Cardiac muscle cell (in vitro differentiated cells and primary cell): ENCODE measurements at places on chromosomes 4 and X. TPM values are rescaled to one million over a fixed set of nuclear protein-coding genes. Genes with fewer than 3 reads are reported as not detected.

Gene MAGEE1
- total RNA-seq, result 5.8 and 6.3 TPM in 2 replicates

Gene SLC4A4
- total RNA-seq, result 12.7 and 14.9 TPM in 2 replicates

Gene CXCL9
- total RNA-seq, result not detected in 2 replicates

Gene FGG
- not detected in 2 replicates for total RNA-seq

Gene NAP1L5
- total RNA-seq, result 3.0 and 3.2 TPM in 2 replicates

Gene NDNF
- 4.8 and 9.3 TPM in 2 replicates for total RNA-seq

Gene TLR8
- not detected in 2 replicates for total RNA-seq

Gene CNGA1
- total RNA-seq, result 1.9 TPM in 1 of 2 replicates, not detected in the other

Gene GAB3
- total RNA-seq, result 0.45 and 0.60 TPM in 2 replicates

GRCh38 chr4:118034053-118034785, at the start of gene NDST3:
TSS of gene NDST3 (plus strand) at chr4:118034486. CDS start at chr4:118053911, 19,425 bp downstream.
- peak; percentile 55 for DNase-seq
- no peak within 1 kb of the TSS for H3K27ac ChIP-seq
- no peaks in the 10 kb centered on the region for H3K36me3 ChIP-seq
- H3K4me1 ChIP-seq, result no peaks in the 10 kb centered on the region

- no peak overlapping the region for H3K27ac ChIP-seq
- peak; percentile 29 for DNase-seq
- H3K4me1 ChIP-seq, result no peaks in the 10 kb centered on the region
- no peaks in the 10 kb centered on the region for H3K27me3 ChIP-seq
- no peaks in the 10 kb centered on the region for H3K36me3 ChIP-seq
These were observed 19.1 kb upstream of the ZXDA start for GRCh38 chrX:57929373-57929772.

- peak overlapping the region; percentile 86 for H3K4me3 ChIP-seq
- no peak for DNase-seq
- H3K27me3 ChIP-seq, result peaks cover 49% of the 10 kb centered on the region
- H3K27ac ChIP-seq, result no peak overlapping the region
These were observed 2185.9 kb upstream of the TENM3 start for GRCh38 chr4:180057299-180057721.

GRCh38 chr4:72909461-72909860, 160.1 kb downstream of the COX18 start:
- no peak overlapping the region for H3K4me3 ChIP-seq
- no peaks in the 10 kb centered on the region for H3K4me1 ChIP-seq
- no peak overlapping the region for H3K27ac ChIP-seq
- H3K27me3 ChIP-seq, result no peaks in the 10 kb centered on the region
- DNase-seq, result peak; percentile 45
- H3K36me3 ChIP-seq, result no peaks in the 10 kb centered on the region

DNA sequence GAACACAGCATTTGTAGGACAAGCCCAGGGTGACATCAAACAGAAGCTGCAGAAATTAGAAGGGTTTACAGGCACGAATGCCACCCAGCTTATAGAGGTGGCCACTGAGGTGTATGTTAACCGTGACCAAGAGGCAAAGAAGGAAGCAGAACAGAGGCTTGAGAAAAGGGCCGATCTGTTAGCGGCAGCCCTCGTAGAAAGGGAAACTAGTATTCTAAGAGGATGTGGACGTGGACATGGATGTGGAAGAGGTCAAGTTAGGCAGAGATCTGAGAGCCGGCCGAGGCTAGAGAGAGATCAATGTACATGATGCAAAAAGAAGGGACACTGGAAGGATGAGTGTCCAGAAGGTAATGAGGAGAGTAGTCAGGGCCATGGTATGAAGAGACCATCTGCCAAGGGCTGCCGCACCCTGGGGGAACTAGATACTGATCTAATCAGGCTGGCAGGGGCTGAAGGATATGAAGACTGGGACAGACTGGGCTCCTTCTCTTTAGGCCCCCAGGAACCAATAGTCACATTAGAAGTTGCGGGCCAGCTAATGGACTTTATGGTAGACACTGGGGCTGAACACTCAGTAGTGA, 27.5 kb downstream of the LIAS start:
- H3K27me3 ChIP-seq, result no peaks in the 10 kb centered on the region
- no peaks in the 10 kb centered on the region for H3K4me1 ChIP-seq

DNA sequence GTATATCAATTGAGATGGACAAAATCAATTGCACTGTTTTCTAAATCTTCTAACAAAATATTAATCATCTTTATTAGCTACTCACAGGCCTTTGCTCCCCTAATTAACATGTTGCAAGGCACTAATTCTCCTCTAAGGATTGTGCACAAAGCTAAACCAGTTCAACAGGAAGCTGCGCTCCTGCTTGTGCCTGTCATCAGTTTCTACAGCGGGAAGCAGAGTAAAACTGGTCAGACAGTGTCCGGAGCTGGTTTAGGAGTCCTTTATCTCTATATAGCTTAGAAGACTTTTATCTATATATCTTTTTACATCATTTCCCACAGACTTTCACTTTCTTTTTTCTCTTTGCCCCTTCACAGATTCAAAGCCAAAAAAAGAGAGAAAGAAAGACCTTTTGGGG, 79.1 kb downstream of the ELOVL6 start:
- peak overlapping the region; percentile 50 for H3K27ac ChIP-seq
- DNase-seq, result peak; percentile 50
- H3K4me1 ChIP-seq, result peaks cover 15% of the 10 kb centered on the region
- H3K27me3 ChIP-seq, result no peaks in the 10 kb centered on the region
- no peak overlapping the region for H3K4me3 ChIP-seq

DNA sequence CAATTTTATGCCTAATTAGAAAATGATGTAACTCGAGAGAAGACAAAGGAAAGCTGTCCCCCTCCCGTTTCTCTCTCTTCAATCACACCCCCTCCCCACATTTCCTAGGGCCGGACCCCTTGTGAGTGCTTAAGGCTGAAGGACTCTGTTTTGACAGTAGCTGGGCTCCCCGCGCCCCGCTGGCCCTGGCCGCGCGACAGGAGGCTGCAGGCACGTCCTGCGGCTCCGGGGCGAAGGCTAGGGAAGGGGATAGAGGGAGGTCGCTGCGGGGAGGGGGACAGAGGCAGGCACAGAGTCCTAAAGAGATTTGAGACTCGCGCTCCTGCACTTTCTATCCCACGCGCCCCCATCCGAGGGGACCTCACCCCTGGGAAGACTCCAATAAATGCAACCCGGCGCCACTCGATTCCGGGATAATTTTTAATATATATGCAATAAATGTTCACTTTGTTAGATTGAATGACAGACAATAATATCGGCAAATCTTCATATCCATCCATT, 56.2 kb upstream of the TMEM33 start:
- no peak overlapping the region for H3K27ac ChIP-seq
- no peak for DNase-seq
- H3K36me3 ChIP-seq, result no peaks in the 10 kb centered on the region
- H3K27me3 ChIP-seq, result peaks cover 100% of the 10 kb centered on the region
- H3K4me3 ChIP-seq, result no peak overlapping the region
- H3K4me1 ChIP-seq, result peaks cover 3% of the 10 kb centered on the region

DNA sequence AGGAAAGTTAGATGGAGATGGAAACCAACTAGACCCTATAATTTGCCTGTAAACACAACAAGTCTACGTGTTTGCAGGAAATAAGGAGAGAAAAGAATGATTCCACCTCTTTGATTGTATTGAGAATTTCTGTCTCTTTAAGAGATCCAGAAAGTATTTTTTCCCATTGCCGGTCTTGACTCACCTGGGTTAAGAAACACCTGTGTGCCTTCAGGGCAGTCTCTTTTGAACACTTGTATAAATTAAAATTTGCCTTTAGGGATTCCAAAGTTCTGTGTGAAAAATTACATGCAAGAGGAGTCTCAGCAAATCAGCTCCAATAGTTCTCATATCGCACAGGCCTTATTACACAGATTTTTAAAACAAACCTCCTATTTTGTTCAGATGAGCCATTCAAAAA, 46.0 kb upstream of the SMAD1 start:
- no peaks in the 10 kb centered on the region for H3K4me1 ChIP-seq
- no peaks in the 10 kb centered on the region for H3K27me3 ChIP-seq
- no peaks in the 10 kb centered on the region for H3K36me3 ChIP-seq
- H3K4me3 ChIP-seq, result no peak overlapping the region

DNA sequence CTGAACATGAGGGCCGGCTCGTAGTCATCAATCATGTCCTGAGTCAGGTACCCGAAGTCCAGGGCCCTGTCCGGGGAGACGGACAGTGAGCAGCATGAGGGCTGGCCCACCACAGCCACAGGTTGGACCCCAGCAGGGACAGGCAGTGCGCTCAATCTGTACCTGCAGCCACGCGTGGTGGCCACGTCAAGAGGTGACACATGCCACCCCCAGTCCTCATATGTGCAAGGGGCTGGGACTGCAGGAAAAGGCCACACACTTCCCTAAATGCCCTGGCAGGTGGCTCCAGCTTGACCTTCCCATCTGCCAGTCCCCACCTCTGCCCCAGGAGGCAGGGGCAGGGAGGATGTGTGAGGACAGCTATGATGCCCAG, 73.8 kb upstream of the MXD4 start:
- H3K27me3 ChIP-seq, result no peaks in the 10 kb centered on the region
- DNase-seq, result no peak
- no peaks in the 10 kb centered on the region for H3K4me1 ChIP-seq

DNA sequence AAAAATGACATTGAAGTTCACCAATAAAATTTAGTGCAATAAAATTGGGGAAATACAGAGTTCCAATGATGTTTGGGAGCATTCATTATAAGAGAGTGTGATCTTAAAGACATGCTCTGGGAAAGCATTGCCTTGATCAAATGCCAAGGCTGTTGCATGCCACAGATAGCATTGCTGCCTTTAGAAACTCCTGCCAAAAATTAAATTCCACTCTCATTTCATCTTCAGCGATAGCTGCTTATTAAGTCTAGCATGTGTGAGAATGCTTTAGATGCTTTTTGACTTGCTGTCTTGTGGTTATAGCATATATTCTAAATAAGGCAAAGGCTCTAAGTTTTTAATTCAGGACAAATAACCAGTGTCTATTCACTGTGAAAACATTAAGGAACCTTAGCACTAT, 49.3 kb downstream of the NPNT start:
- H3K27ac ChIP-seq, result no peak overlapping the region
- H3K4me1 ChIP-seq, result no peaks in the 10 kb centered on the region
- no peak overlapping the region for H3K4me3 ChIP-seq
- peak; percentile 71 for DNase-seq
- no peaks in the 10 kb centered on the region for H3K27me3 ChIP-seq

DNA sequence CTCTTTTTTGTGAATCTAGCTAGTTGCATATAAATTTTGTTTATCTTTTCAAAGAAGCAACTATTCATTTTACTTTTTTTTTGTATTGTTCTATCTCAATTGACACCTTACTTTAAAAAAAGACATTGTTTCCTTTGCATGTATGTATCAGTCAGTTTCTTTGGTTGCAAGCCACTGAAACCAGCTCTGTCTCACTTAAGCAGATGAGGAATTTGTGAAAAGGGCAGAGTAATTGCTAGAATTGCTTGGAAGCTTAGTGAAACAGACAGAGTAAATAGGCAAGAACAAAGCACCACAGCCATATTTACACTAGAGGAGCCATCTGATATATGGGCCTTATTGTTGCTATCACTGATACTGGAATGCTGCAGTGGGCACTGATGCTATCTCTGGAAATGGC, 231.4 kb upstream of the KLF8 start:
- H3K27ac ChIP-seq, result no peak overlapping the region
- no peaks in the 10 kb centered on the region for H3K36me3 ChIP-seq
- H3K27me3 ChIP-seq, result no peaks in the 10 kb centered on the region
- no peak for DNase-seq
- no peaks in the 10 kb centered on the region for H3K4me1 ChIP-seq

GRCh38 chr4:169150806-169151205, 120.0 kb downstream of the SH3RF1 start:
- no peak overlapping the region for H3K4me3 ChIP-seq
- H3K36me3 ChIP-seq, result no peaks in the 10 kb centered on the region
- H3K27ac ChIP-seq, result no peak overlapping the region
- DNase-seq, result peak; percentile 46
- H3K4me1 ChIP-seq, result peaks cover 29% of the 10 kb centered on the region

DNA sequence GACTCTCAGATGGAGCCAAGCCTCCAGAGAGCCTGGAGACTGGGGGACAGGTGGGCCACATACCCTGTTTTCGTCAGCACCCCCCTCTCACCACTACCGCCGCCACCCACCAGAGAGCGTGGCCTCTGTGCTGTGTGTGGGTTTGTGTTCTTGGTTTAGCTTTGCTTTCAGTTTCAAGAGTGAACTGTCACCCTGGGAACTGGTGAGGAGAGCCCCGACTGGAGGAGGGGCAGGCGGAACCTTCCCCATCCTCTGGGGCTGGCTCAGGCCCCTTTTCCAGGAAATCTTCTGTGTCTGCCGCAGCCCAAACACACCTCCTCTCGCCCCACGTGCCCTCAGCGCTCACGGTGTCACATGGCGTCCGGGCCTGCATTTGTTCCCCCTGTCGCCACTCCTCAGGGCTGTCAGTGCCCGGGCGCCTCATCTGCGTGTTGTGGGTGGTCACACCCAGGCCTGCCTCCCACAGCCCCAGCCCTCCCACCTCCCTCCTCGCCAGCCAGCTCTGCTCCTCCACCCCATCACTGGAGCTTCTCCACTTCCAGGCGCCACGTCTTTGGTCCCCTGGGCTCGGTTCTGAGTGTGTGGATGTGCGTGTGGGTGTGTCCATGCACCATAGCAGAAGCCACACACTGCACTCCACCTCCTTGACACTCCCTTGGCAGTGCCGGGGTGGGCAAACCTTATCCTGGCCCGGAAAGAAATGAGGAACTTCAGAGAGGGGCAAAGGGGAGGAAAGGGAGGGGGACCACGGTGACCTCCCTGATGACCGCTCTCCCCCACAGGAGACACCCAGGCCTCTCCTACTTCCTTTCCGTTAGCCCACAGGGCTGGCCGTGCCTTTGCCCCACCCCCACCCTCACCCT, 27.8 kb downstream of the ELF4 start:
- no peak overlapping the region for H3K27ac ChIP-seq
- H3K36me3 ChIP-seq, result no peaks in the 10 kb centered on the region
- no peaks in the 10 kb centered on the region for H3K4me1 ChIP-seq

- no peaks in the 10 kb centered on the region for H3K4me1 ChIP-seq
- H3K4me3 ChIP-seq, result no peak overlapping the region
- no peaks in the 10 kb centered on the region for H3K36me3 ChIP-seq
- no peaks in the 10 kb centered on the region for H3K27me3 ChIP-seq
These were observed 759.1 kb upstream of the SLIT2 start for GRCh38 chr4:19492606-19493005.

- H3K4me3 ChIP-seq, result no peak overlapping the region
- no peaks in the 10 kb centered on the region for H3K27me3 ChIP-seq
- no peaks in the 10 kb centered on the region for H3K36me3 ChIP-seq
- no peaks in the 10 kb centered on the region for H3K4me1 ChIP-seq
These were observed 46.7 kb downstream of the PTCHD1 start for GRCh38 chrX:23381099-23382087.

- no peaks in the 10 kb centered on the region for H3K27me3 ChIP-seq
- H3K27ac ChIP-seq, result peak overlapping the region; percentile 87
- H3K4me3 ChIP-seq, result no peak overlapping the region
- H3K4me1 ChIP-seq, result no peaks in the 10 kb centered on the region
These were observed 82.0 kb downstream of the PLS3 start for GRCh38 chrX:115642895-115643530.

- H3K4me3 ChIP-seq, result no peak overlapping the region
- H3K27ac ChIP-seq, result no peak overlapping the region
- no peaks in the 10 kb centered on the region for H3K36me3 ChIP-seq
- no peaks in the 10 kb centered on the region for H3K27me3 ChIP-seq
- no peak for DNase-seq
- H3K4me1 ChIP-seq, result peaks cover 23% of the 10 kb centered on the region
These were observed 121.8 kb upstream of the FAM241A start for GRCh38 chr4:112023402-112023950.
